Naive thymus-derived CD4-positive, alpha-beta T cell (primary cell): ENCODE measurements at places on chromosomes 3 and 15.
A peak's percentile ranks its signal among the peaks of the same experiment; 100 is the strongest.

DNA sequence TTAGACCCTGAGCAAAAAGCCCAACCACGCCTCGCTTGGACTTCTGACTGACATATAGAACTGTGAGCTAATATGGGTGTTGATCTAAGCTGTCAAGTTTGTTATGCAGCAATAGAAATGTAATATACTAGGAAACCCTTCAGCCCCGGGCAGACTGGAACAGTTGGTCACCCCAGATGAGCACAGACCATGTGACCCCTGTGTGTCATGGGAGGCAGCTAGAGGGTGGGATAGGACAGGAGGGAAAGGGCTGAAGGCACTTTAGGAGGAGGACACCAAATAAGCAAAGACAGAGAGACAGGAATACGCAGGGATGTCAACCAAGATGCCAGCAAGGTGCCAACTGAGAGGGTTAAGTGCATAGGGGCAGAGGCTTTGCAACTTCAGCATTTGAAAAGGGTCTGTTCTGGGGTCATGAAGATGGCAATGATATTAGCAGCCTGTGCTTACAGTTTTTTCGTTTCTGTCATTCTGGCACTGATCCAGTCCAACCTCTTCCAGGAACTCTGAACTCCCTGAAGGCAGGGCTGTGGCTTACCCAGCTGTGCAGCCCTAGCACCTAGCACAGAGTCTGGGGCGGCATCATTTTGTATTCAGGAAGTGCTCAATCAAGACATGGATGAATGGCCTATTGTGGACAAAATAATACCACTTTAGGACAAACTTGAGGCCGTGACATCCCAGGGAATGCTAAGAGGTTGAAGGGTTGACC lies 51.4 kb downstream of the HES1 start:
- no peak for DNase-seq

DNA sequence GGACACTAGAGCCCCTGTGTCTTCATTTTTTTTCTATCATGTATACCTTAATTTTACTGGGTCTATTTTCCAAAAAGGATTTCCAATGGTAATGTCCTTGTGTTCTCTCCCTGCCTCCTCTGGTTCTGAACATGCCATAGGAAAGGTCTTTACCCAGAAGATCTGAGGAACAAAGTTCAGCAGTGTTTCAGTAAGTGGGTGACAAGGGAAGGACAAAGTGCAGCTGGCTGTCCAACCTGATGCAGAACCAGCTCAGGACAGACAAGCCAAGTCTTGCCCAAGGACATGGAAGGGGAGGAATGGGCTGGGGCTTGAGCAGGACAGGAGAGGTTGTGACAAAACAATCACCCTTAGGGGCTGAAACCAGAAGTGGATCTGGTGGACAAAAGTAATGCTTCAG lies 61.2 kb upstream of the STRIT1 start:
- no peak for DNase-seq

DNA sequence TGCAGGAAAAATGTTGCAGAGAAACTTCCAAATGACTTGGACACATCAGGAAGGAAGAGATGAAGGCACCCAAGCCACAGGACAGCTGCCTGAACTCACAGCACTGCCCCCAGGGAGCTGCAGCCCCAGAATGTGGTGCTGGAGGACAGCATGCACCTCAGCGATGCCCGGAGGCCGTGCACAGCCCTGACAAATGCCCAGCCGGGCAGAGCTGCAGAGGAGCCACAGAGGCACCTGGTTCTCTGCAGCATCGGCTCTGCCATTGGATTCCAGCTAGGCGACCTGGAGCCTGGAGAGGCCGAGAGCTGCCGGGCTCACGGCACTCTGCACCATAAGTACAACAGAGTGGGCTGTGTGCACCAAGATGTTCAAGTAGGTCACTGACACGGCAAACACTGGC lies 97.5 kb downstream of the OCA2 start:
- no peak for DNase-seq

GRCh38 chr15:99212406-99212805 lies 37.0 kb downstream of the TTC23 start:
- DNase-seq: no peak

DNA sequence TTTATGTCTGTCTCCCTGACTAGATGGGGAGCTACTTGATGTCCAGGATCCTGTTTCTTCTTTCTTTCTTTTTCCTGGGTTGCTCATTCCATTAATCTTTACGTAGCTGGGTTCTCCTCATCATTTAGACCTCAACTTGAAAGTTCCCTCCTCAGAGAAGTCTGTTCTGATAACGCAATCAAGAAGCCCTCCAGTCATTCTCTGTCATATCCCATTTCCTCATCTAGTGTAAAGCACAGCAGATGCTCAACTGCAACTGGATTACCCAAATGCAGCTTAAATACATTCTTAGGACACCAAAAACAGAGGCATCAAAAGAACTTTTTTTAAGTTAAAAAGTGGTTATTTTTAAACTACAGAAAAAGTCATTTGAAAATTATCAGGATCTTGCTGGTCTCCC lies 51.7 kb upstream of the ST3GAL6 start:
- DNase-seq: no peak

DNA sequence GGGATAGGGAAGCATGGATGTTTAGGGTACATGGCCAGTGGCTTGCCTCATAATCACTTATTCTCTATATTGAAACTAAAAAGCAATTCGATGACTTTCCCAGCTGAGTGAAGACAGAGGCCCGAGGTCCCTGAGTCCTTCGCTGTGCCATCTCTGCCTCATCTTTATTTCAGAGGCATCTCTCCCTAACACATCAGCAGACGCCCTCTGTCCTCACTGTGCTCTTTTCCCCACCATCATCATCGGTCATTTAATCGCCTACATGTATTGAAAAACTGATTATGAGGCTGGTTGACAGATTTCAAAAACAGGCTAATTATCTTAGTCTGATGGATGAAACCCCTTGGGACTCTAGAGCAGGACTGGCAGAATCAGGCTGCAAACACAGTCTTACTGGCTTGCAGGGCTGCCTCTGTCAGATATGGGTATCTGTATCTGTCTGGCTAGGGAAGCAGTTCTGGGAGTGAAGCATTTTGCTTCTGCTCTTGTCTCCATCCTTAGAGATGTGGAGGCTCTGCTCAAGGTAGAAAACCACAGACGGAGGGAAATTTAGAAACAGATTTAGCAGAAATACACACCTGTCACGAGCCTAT lies 291.0 kb upstream of the CHRM5 start:
- no peak for DNase-seq

- DNase-seq: no peak
Observed at GRCh38 chr15:62883938-62884479, 158.5 kb upstream of the TPM1 start.

- peak; percentile 41 for DNase-seq
Observed at GRCh38 chr3:16513141-16514020, at the start of gene RFTN1. Gene RFTN1, minus strand, starts transcription at chr3:16513699. Its CDS starts 19,830 bp downstream, at chr3:16493869.

- DNase-seq: no peak
Observed at GRCh38 chr15:100346866-100347512, 5.2 kb upstream of the ADAMTS17 start.

DNA sequence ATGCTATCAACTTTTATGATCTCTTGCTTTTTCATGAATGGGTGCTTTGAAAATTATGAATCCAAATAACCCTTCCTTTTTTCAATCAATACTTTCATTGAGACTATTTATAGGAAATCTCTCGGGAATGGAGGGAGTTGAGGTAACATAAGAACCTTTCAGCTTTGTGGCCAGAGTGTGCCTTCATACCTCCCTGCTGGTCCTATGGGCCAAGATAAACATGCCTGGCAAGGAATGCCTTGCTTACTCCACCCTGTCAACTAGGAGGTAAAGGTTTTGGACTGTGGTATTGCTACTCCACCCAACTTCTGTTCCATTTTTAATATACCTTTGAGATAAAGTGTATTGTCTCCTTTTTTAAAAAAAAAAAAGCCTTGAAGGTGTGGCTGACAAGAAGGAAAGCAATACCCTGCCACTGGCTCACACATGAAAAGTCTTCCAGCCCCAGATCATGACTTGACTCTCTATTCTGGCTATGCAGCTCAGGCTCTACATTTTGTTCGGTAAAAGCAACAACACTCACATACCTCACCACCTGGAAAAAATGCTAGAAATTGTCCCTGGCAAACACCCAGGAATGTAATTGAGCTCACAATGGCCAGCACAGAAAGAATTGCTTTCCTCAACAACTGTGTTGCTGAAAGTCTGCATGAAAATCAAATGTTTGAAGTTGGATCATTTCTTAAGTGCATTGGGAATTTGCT lies 35.8 kb downstream of the COL8A1 start:
- no peak for DNase-seq

- DNase-seq: no peak
Observed at GRCh38 chr3:65922441-65922840, 116.3 kb downstream of the MAGI1 start.

GRCh38 chr3:95798628-95799027 lies 1015.8 kb upstream of the EPHA6 start:
- DNase-seq: no peak

GRCh38 chr3:48301800-48302166 lies 31.7 kb downstream of the SPINK8 start:
- DNase-seq: no peak

- no peak for DNase-seq
Observed at GRCh38 chr3:74127256-74127655, 487.2 kb downstream of the CNTN3 start.

DNA sequence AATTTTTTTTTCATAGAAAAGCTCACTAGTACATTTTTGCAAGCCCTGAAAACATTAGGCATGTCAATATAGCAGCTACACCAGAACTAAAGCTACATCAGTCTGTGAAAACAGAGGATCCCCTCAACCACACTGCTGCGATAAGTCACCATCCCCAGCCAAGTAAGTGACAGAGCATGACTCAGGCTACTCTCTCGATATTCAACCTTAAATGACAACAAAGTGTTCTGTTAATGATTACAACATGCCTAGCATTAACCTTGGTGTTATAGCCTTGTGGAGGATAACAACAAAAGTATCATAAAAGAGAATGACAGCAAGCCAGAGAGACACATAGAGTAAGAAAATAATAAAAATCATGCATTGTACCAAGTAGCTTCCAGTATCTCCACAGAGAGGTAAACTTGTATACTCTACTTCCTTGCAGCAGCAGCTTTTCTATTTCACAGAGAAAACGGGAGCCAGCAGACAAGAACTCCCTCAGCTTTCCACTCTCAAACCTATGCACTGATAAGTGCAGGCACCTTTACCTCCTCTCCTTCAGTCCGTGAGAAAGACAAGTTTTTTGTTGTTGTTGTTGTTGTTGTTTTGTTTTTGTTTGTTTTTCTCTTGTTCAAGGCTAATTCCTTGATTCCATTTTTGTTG lies 76.6 kb downstream of the GBE1 start:
- no peak for DNase-seq

DNA sequence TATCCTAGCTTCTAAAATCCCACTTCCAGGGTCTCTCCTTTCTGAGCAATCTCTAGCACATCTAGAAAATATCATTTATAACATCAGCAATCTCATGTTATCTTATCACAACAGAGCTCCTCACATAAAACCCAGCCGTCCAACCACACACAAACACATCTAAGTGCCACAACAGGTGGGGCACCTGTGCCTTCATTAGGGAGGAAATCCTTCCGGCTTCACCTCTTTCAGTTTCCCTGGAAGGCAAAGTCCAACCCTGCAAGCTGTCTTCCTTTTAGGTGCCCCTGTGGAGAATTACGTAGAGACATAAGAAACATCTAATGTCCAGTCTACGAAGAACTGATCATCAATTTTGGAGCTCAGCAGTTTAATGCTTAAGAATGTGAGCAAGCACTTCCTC lies 1.6 kb downstream of the ZDHHC3 start:
- no peak for DNase-seq

GRCh38 chr15:60020736-60021135 lies 16.6 kb downstream of the FOXB1 start:
- DNase-seq: no peak

GRCh38 chr15:69593981-69594966 lies 141.7 kb downstream of the RPLP1 start:
- no peak for DNase-seq

GRCh38 chr3:22634433-22634832 lies 568.7 kb upstream of the UBE2E2 start:
- no peak for DNase-seq

DNA sequence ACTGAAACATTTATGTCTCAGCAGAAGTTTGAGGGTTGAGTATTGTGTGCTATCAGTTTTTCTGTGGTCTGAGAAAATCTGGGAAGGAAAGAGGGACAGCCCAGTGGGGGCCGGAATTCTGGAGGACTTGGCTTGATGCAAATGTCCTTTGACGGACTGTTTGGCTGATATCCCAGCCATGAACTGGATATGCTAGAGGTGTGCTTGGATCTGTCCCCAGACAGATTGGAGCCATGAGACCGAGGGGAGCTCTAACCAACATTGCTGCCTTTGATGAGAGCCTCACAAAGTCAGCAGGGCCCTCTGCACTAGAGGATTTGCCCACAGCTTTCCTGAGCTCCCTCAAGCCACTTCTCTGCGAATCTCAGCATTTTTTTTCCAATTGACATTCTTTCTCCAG lies 405.6 kb downstream of the NTRK3 start:
- DNase-seq: no peak

GRCh38 chr3:156816794-156817645 lies 9.1 kb upstream of the LEKR1 start:
- DNase-seq: peak; percentile 83

DNA sequence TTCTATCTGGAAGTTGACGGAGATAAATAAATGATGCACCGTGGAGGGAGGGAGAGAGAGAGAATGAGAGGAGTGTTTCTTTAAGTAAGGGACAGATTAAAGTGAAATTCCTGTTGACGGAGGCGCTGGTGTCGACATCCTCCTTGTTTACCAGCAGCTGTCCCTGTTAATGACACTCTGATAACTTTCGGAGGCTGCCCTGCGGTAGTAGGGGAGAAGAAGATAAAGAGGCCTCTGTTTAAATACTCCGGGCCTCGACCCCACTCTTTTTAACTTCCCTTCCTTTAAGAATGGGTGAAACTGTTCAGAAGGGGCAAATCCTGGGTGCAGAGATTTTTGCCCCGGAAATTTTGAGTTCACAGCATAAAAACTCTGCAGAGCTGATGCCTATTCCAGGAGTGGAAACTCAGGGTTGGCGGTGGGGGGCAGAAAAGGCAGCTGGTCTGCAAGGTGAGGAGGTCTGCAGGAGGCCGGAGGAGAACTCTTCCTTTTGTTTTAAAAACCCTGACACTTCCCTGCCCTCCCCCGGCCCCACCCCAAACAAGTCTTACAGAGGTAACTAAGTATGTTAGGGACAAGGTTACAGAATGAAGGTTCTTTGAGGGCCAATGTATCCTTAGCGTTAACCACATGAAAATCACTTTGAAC lies 276.6 kb upstream of the NR2F2 start:
- DNase-seq: no peak

GRCh38 chr3:79871656-79872055 lies 103.9 kb upstream of the ROBO1 start:
- DNase-seq: no peak
